ENCODE measurements at places on chromosomes 2 and 18.

- DNase-seq: no peak
Observed at GRCh38 chr2:56077359-56077915, 106.4 kb upstream of the CCDC85A start.

DNA sequence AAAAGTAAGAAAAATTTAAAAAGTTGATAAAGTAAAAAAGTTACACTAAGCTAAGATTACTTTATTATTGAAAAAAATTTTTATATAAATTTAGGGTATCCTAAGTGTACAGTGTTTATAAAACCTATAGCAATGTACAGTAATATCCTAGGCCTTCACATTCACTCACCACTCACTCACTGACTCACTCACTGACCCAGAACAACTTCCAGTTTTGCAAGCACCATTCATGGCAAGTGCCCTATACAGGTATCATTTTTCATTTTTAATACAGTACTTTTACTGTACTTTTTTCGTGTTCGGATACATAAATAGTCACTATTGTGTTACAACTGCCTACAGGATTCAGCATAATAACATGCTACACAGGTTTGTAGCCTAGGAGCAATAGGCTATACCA is 8.9 kb upstream of the THUMPD2 start:
- no peak for DNase-seq

GRCh38 chr18:64083916-64084315 is 65.0 kb downstream of the LINC00305 start:
- DNase-seq: no peak

GRCh38 chr2:95284886-95285541 is 10.8 kb downstream of the PROM2 start:
- no peak for DNase-seq

DNA sequence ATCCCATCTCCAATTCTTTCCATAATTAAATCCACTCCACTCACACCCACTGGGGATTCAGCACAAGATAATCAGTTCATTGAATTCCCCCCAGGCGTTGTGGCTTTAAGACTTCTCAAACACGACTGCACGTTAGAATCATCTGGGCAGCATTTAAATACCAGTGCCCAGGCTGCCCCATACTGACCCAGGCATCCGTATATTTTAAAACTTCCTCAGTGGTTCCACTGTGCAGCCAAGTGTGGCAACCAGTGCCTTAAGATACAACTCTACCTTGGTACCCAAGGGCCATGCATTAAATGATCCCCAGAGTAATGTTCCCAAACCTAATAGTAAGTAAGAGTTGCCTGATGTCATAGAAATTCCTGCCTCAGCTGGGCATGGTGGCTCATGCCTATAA is 54.3 kb upstream of the BZW1 start:
- no peak for DNase-seq

DNA sequence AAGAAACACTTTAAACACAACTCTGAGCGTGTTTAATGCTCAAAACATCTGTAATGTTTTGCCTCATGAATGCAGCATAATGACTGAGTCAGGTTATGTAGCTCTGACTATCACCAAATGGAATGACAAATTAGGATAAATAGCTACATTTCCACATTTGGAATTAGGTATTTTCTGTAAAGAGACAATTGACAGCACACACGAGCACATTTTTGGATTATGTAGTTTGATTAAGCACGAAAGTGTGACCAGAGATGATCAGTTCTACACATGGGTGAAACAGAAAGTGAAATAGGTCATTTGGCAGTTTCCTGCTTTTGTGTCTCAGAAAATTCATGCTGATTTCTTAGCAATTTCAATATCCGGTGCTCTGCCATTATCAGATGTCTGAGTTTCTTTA is 29.0 kb downstream of the LPIN1 start:
- DNase-seq: no peak

- DNase-seq: no peak
Observed at GRCh38 chr2:46001741-46002506, 295.3 kb upstream of the EPAS1 start.

- DNase-seq: no peak
Observed at GRCh38 chr2:2742726-2743125, 411.7 kb upstream of the MYT1L start.

Measured in stimulated activated CD8-positive, alpha-beta memory T cell treated with anti-CD3 and anti-CD28 coated beads, Interleukin-15, amount 100 ng/mL, for 4 hours (primary cell).